Activated T-cell treated with anti-CD3 and anti-CD28 coated beads for 24 hours (primary cell): ENCODE measurements at places on chromosomes 1 and 21.
A peak's percentile ranks its signal among the peaks of the same experiment; 100 is the strongest.

DNA sequence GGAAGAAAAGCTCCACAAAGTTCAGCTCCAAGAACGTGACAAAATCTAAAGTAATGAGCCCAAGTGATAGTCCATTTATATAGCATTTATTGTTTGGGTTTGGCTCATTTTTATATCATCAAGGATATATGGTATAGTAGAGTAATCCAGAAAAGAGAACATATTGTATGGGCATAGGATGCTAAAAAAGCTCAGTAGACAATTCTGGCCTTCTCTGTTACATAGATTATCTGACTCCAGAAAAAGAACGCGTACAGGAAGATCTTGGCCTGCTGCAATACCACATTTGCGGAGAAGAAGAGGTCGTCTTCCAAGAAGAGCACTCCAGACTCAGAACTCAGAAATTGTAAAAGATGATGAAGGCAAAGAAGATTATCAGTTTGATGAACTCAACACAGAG, 43.8 kb downstream of the TMED5 start:
- no peak for DNase-seq

DNA sequence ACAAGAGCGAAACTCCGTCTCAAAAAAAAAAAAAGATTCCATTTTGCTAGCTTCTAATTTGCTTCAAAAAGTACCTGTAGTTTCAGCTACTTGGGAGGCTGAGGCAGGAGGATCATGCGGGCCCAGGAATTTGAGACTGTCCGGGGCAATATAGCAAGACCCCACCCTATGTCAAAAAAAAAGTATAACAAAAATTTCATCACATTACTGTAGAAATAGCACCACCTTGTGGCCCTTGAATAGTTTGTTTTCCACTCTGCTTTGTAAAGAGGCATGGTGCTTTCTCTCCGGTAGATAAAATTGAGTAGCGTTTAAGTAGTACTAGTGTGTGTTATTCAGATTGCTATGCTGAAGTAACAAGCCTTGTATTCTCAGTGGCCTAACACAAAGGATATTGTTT, 18.2 kb upstream of the MSTO1 start:
- no peak for DNase-seq

GRCh38 chr21:45109831-45110492, 35.6 kb downstream of the ADARB1 start:
- DNase-seq, result peak; percentile 39

DNA sequence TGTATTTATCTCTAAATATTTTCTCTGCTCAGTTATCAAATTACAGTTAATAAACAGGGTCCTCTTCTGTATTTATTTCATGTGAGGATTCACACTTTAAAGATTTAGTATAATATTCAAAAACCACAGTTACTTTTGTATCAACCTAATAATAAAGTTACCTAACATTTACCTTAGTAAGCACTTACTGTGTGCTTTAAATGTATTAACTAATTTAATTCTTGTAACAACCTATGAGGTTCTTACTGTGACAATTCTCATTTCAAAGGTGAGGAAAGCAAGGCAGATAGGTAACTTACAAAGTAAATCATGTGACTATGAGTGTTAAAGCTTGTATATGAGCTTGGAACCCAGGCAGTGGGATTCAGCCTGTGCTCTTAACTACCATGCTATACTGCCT, 30.2 kb downstream of the DNAH14 start:
- no peak for DNase-seq

- no peak for DNase-seq
Observed at GRCh38 chr1:75125161-75125726, 8.9 kb upstream of the LHX8 start.

DNA sequence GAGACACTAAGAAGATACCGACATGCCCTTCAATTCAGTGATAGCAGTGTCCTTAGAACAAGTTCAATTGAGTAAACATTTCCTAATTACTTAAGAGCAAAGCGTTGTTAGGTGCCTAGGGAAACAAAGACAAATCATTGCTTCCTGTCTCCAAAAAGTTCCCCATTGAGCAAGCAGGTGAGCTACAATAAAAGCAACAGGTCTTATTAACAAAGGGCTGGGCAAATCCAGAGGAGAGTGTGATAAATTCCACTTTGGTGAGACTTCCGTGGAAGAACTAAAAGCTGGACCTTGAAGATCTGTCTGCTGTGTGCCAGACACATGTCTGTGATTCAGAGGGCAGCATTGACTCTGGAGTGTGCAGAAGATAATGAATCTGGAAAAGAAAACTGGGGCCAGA, 1.9 kb upstream of the TUT4 start:
- DNase-seq, result no peak

GRCh38 chr1:155913969-155914757, 3.0 kb upstream of the RIT1 start:
- DNase-seq, result no peak

- DNase-seq, result no peak
Observed at GRCh38 chr1:3675436-3675835, 23.1 kb downstream of the TP73 start.

GRCh38 chr21:16199539-16199938, 469.8 kb downstream of the USP25 start:
- no peak for DNase-seq

DNA sequence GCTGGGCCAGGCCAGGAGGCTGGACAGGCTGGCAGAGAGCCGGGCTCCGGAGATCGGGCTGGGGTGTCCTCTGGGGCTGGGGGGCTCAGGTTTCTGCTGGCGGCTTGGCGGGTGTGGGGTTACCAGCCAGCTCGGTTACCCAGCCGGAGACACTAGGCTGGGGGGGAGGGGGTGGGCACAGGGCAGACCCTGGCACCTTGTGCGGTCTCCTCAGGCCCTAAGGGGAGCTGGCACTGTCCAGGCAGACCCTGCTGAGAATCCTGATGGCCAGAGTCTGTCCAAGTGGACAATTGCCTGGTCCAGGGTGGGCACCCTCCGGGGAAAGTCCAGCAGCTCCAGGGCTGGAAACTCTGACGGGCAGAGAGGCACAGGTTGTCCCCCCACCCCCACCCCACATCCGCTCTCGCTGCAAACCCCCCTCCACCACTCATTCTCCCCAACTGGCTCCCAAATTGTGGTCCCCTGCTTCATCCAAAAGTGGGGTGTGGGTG, 6.7 kb downstream of the ZBTB7B start:
- DNase-seq, result no peak

DNA sequence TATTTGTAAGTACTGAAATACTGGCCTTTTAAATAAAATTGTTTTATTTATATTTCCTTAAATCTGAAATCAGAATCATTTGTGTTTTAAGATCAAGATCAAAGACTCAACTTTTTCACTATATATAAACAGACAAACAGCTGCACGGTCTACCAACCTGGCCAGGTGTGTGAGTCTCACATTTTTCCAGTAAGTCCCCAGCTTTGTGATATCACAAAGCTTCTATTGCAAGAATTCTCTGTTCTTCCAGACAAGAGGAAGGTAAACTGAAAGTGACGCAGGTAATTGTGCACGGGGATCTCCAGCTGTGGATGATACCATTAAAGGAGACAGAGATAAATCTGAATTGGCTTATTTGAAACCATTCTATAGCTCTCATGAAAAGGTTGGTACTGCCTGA, 41.2 kb upstream of the CYP2J2 start:
- no peak for DNase-seq

DNA sequence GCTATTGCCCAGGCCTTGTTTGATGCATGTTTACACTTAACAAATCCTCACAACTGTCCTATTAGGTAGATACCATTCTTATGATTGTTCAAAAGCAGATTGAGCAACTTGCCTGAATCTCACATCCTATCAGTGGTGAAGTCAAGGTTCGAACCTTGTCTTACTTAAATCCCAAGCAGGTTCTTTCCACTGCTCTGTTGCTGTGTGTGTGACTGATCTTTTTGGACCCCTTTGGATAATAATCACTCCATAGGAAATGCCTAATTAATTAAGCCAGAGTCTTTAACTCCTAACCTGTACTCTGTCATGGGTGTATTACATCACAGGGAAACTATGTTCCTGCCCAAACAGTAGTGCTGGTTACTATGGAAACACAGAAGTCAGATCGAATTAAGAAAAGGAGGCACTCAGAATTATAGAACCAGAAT, 84.2 kb downstream of the SPATA46 start:
- DNase-seq, result no peak

DNA sequence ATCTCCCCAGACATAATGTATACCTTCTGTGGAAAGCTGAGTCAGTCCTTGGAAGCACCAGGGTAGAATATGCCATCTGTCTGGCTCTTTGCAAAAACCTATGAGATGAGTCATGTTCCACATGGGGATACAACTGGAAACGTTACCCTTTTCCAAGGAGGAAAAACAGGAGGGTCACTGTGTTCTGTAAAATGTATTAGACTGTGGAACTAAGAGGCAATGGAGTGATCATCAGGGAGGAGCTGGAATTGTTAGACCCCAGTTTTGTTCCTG, 16.1 kb upstream of the PSMD4 start:
- DNase-seq, result no peak

DNA sequence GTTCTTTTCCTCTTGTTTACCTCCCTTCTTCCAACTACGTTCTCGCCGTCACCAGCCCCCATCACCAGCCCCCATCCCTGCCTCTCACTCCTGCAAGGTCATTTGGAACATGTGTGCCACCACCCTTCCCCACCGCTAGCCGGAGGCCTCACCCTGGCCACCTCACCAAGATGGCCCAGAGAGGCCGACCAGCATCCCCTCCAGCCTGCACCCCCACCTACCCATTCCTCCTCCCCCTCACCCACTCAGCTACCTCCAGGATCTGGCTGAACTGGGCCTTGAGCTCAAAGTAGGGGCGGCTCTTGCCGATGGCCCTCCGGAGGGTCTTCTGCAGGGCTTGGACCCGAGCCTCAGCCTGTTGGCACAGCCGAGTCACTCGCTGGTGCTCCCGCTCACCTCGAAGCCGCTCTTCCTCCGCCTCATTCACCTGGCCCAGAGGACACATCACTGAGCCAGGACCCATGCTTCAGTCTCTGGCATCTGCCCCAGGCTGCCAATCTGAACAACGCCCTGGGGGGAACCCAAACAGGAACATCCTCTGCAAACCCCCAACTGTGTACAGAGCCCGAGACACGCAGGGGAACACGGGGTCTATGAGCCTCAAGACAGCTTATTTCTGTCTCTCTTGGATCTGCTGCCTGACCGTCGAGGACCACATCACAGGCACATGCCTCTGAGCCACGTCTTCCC, 12.8 kb downstream of the SH3BP5L start:
- no peak for DNase-seq

DNA sequence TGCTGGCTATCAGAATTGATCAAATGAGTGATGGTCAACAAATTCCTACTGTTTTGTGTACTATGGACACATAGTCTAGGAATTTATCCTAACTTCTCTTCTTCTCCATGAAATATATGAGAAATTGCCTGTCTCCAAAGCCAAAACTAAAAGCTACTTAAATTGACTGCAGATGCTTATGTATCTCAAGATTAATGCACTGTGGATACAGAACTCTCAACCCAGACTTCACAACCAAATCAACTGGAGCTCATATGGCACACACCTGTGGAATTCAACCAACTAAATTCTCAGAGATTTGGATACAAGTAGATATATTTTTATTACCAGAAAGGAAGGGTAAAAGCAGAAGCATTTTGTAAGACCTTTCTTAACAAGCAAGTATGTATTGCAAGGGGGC, 566.1 kb downstream of the LTN1 start:
- no peak for DNase-seq

- no peak for DNase-seq
Observed at GRCh38 chr1:230705289-230706019, 8.5 kb downstream of the AGT start.

DNA sequence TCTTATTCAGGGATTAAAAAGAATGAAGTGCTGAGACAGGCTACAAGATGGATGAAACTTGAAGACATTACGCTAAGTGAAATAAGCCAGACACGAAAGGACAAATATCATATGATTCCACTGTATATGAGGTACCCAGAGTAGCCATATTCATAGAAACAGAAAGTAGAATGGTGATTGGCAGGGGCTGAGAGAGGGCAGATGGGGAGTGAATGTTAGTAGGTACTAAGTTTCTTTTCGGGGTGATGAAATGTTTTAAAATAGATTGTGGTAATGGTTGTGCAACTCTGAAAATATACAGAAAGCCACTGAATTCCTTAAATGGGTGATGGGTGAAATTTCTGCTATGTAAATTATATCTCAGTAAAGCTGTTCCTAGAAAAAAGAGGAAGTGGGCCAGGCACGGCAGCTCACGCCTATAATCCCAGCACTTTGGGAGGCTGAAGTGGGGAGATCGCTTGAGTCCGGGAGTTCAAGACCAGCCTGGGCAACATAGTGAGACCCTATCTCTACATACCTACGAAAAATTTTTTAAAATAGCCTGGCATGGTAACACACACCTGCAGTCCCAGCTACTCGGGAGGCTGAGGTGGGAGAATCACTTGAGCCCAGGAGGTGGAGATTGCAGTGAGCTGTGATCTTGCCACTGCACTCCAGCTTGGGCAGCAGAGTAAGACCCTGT, 15.9 kb downstream of the SLC27A3 start:
- no peak for DNase-seq

- DNase-seq, result no peak
Observed at GRCh38 chr1:4172644-4173599, 272.9 kb upstream of the C1orf174 start.

DNA sequence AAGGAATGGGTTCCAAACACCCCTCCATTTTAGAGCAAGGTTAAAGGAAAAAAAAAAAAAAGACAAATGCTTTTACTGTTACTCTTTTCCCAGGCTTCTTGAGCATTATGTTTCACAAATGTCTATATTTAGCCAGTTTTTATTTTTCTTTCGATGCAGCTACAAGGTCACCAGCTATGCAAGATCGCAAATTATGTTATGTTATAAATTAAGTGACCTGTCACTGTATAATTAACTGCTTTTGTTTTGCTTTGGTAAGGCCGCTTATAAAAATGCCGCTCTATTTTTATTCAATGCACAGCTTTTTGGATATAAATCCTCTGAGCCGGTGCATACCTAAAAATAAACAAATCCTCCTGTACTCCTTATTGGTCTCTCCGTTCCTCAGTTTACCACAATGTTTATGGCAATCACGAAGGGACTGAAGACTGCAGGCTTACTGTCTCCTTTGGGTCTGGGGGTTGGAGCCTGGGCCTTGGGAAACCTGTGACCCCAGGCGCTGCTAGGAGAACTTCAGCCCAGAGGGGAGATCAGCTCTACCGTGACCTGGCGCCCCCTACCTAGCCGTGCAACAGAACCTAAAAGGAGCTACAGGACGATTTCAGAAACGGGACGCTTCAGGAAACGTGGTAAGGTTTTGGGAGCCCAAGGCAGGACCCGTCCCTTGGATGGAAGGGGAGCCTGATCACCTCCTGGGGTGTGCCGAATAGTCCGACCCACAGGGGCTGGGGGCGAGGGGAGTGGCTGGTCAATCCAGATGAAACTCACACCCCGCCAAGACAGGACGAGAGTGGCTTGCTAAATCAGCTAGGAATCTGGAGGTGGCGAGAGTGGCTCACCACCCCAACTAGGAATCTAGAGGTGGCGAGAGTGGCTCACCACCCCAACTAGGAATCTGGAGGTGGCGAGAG, 101.2 kb upstream of the CD55 start:
- DNase-seq, result no peak

GRCh38 chr1:233671286-233671685, 57.4 kb downstream of the KCNK1 start:
- no peak for DNase-seq
